ENCODE measurements at places on chromosomes 12 and 14. TPM values are rescaled to one million over a fixed set of nuclear protein-coding genes. Genes with fewer than 3 reads are reported as not detected.

The KLRB1 gene
- total RNA-seq: not detected

The ERP27 gene
- total RNA-seq: 0.70 TPM

The CACNB3 gene
- 83.3 TPM for total RNA-seq

The FGD6 gene
- total RNA-seq: 11.2 TPM

The ZC2HC1C gene
- 1.0 TPM for total RNA-seq

The SIX4 gene
- 80.0 TPM for total RNA-seq

The CD163L1 gene
- total RNA-seq: 1.8 TPM

The INHBE gene
- total RNA-seq: 1.3 TPM

The AMHR2 gene
- not detected for total RNA-seq

The PLD4 gene
- total RNA-seq: 0.18 TPM

The IGF1 gene
- 0.40 TPM for total RNA-seq

The PTGDR gene
- not detected for total RNA-seq

The RFLNA gene
- 1.4 TPM for total RNA-seq

The TWF1 gene
- 79.7 TPM for total RNA-seq

The LTBP2 gene
- total RNA-seq: 377 TPM

The SIX6 gene
- not detected for total RNA-seq

The KRT4 gene
- total RNA-seq: not detected

The RAB2B gene
- total RNA-seq: 38.7 TPM

The EIF4B gene
- total RNA-seq: 555 TPM

The MEG3 gene
- not detected for total RNA-seq

The TGM1 gene
- 2.1 TPM for total RNA-seq

The RERG gene
- total RNA-seq: 83.8 TPM

The PRH2 gene
- total RNA-seq: not detected

The SYT1 gene
- 1.7 TPM for total RNA-seq

The ARG2 gene
- total RNA-seq: 4.2 TPM

The SYNDIG1L gene
- 0.26 TPM for total RNA-seq

Measured in osteocyte (in vitro differentiated cells).